ENCODE measurements at places on chromosomes 2 and 18.

DNA sequence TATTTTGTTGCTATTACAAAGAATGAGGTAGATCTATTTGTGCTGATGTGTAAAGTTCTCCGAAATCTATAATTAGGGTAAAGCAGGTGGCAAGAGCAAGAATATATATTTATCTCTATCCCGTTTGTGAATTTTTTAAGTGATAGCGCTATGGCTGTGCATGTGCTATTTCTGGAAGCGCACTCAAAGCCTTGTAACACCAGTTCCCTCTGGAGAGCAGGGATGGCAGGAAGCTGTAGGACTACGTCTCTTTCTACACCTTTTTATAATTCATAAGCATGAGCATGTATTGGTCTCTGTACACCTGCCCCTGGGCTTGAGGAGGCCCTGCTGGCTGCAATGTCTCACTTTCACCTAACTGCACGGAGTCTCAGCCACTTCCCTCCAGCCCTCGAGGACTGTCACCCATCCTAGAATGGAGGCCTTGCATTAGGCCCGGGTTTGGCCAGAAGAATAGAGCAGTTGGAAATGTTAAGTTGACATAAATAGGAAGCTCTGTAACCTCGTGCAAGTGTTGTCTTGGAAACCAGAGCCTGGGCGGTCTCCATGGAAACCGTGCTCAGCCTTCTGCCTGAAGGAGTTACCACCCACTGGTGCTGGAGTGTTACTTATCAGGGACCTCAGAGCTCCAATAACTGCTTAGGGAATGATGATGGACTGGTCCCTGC, 20.9 kb downstream of the ITM2C start:
- no peak for DNase-seq

- no peak for DNase-seq
Measured at GRCh38 chr2:235135195-235135965, 183.6 kb downstream of the SH3BP4 start.

DNA sequence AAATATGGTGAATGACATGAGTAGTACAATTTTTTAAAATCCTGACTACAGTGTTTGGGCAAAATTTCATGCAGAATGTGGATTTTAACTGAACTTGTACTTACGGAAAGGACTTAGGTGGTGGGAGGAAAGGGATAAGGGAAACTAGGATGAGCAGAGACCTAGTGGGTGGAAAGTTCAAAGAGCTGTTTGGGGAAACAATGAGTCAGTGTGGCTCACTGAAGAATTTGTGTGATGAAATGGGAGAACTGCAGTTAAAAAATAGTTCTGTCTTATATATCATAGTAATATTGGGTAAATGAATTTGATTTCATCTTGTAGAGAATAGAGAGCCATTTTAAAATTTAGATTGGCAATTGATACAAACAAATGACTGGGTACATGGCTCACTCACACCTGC, 220.1 kb upstream of the CTAGE1 start:
- DNase-seq = no peak

- DNase-seq = no peak
Measured at GRCh38 chr2:239040152-239040761, 192.4 kb downstream of the TWIST2 start.

Measured in esophagus muscularis mucosa (tissue), 4 donors.